ENCODE measurements at places on chromosomes 7 and 10. TPM values are rescaled to one million over a fixed set of nuclear protein-coding genes. Genes with fewer than 3 reads are reported as not detected.

ABCF2 gene
- total RNA-seq: 25.3 TPM

DGKI gene
- total RNA-seq: 1.2 TPM

DNA sequence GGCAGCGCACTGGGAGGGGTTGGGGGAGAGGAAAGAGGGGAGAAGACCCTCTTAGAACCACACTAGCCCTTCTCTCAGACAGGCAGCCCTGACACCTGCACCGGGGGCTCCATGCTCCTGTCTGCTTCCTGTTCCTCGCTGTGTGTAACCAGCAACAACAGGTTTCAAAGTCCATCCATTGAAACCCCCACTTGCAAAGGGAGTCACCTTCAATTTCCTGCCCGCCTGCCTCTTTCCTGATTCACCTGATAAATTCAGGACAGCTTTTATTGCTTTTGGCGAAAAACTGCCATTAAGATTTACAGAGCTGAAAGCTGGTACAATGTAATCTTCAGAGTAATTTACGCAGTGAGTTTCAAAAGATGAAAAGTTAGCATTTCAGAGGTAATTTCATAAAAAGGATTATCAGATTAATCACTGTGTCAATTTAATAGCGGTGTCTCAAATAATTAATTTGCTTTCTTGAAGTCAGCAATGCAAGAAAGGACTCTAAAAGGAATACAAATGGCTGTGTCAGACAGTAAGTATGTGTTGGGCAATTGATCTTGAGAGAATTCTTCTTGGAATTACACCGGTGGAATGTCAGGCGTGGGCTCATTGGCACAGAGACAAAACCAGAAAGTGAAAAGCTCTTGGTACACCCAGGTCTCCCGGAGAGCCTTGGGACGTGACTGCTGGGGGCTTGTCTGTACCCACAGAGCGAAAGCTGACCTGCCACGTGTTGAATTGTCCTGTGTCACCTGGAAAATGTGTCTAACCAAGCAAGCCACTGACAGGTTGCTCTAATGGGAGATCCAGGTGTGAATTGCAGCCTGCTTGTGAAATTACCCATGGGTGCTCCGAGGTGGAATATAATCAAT lies 60.7 kb downstream of the TMEM209 start:
- DNase-seq: no peak

- no peak for DNase-seq
Observed at GRCh38 chr7:30700941-30701340, 18.7 kb upstream of the CRHR2 start.

GPR26 gene
- not detected for total RNA-seq

FKBP6 gene
- not detected for total RNA-seq

DNA sequence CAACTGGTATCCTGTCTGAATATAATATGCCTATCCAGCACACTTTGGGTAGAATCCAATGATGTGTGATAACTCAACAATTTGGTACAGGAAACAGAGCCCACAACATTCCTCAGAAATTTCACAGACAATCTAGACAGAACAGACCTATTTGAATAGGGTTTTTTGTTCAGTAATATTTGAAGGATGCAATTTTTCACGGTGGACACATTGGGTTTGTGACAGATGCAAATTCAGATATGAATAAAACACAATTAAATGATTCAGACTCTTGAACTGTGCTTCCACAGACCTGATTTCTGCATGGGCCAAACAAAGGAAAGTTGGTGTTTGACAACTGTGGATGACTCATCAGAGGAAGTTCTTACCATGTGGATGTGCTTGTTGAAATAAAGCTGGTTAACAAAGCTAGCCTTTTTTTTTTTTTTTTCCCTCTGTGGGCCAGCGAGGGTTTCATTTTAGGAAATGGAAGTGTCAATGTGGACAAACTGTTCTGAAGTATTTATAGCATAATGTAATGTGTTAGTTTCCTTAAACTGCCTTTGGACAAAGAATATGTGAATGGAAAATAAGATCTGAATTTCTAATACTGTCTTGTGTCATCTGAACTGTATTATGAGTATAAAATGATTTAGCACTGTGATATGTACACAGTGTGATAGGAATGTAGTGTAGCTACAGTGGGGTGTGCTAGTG lies 43.2 kb upstream of the FAM133B start:
- no peak for DNase-seq

DNA sequence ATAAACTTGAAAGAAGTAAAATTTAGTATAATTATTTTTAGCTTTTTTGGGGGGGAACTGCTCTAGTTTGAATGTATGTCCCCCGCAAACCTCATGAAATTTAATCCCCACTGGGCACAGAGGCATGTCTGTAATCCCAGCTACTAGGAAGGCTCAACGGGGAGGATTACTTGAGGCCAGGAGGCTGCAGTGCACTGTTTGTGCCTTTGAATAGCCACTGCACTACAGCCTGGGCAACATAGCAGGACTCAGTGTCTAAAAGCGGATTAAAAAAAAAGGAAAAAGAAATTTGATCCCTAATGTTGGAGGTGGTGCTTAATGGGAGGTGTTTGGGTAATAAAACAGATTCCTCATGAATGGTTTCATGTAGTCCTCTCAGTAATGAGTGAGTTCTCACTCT lies 43.1 kb upstream of the PHF14 start:
- no peak for DNase-seq

DNA sequence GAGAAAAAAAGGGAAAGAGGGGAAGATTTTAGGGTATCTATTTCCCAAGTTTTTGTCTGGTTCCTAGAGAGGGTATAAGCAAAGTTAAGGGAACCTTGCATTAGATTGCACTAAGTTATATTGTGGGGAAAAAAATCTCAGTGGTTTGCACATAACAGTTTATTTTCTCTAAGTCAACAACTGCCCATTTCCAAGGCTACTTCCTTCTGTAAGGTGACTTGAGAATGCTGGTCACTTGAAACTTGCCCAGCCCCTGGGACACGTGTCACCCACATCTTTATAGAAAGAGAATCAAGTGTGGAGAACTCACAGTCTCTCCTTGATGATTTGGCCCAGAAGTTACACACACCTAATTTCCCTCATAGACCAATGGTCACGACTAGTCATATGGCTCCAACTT lies 488.6 kb upstream of the PODXL start:
- no peak for DNase-seq

DNA sequence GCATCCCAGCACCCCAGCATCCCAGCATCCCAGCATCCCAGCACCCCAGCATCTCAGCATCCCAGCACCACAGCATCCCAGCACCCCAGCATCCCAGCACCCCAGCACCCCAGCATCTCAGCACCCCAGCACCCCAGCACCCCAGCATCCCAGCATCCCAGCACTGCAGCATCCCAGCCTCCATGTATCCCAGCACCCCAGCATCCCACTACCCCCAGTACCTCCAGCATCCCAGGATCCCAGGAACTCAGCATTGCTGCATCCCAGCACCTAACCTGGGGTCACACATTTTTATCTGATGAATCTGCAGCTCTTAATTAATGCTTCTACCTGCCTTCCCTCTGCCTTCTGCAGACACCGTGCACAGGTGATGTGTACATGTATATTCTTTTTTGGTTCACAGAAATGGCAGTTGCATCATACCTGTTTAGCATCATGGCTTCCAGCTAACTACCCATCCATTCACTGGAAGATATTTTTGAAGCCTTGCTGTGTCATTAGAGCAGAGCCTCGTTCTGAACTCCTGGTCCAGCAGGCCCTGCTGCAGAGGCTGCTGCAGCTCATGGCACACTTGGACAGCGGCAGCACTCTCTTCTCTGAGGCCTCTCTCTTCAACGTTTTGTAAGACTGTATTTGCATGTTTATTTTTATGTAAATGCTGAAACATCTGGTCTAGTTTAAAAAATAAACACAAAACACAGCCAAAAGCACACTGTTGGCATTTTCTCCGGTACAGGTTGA lies 4.6 kb upstream of the CFAP46 start:
- DNase-seq: no peak

GRCh38 chr7:155681663-155682062 lies 37.2 kb downstream of the RBM33 start:
- DNase-seq: no peak

GRCh38 chr7:70134029-70134770 lies 535.9 kb downstream of the AUTS2 start:
- no peak for DNase-seq

DNA sequence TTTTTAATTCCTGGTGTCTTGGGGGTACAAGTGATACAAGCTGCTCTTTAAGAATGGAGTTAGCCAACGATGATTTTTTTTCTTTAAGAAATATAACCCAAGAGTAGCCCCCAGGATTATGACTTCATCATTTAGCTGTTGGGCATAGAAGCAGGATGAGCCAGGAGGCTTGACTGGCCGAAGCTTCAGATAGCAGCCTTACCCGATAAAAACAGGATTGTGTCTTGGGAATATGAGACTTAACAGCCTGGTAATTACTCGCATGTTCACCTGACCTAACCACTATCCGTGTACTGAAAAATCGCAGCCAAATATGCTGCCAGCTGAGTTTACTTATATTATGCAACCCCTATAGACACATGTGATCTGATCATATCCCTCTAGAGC lies 346.0 kb upstream of the BMPER start:
- DNase-seq: no peak

DNA sequence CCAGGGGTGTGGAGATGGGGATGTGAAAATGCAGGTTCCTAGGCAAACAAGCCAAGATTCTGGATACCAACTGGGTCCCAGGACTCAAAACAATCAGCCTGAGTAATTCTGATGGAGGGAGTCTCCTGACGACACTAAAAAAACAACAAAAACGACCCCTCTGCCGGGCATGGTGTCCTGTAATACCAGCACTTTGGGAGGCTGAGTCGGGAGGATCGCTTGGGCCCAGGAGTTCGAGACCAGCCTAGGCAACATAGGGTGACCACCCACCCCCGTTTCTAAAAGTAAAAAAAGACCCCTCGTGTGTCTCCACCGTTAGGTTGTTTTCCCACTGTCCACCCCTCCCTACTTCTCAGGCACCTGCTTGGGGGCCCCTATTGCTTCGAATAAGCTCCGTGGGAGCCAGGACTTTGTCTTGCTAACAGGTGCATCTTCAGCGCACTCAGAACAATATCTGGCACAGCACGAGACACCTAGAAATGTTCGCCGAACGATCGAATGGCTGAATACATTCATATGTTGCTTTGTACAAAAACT lies 743 bp upstream of the NRF1 start:
- no peak for DNase-seq

ZNF22 gene
- total RNA-seq: 20.6 TPM

DNA sequence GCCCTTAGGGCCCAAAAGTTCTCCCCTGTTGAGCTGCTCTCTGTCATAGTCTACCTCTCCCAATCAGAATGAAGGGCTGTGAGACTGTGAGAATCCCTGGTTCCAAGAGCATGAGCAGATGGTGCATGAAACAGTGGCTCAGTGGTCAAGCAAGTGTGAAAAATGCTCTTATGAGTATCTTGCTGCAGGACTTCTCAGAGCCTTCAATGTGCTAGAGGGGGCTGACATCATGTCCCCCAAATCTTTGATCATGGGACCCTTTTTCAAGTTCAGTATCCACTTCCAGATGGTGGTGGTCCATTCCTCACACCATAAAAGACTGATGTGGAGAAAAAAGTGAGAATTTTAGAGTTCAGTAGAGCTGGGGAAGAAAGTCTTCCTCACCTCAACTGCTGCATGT lies 265.3 kb upstream of the HABP2 start:
- DNase-seq: no peak

SFTPA1 gene
- 2.9 TPM for total RNA-seq

PTPN20 gene
- 1.5 TPM for total RNA-seq

HOXA5 gene
- 6.1 TPM for total RNA-seq

DNA sequence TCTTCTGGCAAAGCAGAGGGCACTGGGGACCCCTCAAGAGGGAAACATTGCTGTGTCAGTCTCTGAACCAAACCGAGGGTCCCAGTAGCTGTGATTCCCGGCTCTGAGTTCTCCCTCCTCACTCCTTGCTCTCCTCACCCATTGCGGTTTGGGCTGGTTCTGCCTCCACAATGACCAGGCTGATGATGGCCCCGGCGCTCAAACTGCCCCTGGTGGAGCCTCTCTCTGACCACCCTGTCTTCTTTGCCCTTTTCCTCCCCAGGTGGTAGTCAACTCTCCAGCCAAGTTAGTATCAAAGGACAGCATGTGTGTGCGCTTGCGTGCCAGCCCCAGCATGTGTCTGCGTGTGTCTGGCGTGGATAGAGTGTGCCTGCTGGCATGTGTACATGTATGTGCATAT lies 17.1 kb downstream of the LDB3 start:
- no peak for DNase-seq

DNA sequence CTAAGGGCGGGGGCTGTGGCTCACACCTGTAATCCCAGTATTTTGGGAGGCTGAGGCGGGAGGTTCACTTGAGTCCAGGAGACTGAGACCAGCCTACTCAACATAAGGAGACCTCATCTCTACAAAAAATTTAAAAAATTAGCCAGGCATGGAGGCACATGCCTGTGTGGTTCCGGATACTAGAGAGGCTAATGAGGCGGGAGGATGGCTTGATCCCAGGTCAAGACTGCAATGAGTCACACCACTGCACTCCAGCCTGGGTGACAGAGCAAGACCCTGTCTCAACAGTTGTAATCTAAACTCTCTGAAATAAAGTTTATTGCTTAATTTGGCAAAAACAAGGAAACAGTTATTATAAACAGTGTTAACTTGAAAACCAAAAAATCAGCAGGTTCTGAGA lies 123.3 kb downstream of the USP6NL start:
- no peak for DNase-seq

DNA sequence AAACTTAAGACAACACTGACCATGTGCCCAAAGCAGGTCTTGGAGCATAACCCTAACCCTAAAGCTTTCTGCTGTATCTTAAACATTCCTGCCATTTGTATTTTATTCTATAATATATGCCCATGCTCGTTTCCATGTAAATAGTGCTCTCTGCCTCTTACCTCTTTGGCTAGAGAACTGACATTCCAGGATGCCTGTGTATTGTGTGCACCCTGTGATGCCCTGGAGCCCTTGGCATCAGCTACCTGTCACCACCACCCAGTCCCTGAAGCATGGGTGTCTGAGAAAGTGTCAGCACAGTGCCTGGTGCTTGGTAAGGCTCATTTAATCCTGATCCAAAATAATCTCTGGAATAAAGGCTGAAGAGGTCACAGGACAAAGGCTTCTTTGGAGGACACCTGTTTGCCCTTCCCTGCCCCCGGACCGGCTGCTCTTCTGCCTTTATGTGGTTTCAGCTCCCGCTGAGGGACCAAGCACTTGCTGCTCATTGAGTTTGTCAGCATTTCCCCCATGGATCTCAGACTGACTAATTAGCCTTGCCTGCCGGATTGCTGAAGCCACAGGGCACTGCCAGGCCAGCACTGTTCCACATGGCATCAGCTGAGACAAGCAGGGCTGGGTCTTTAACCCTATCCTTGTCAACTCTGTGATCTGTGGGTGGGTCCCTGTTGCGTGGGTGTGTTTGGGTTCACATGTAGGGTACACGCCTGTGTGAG lies 139.1 kb upstream of the SORCS3 start:
- DNase-seq: no peak

SMNDC1 gene
- 12.3 TPM for total RNA-seq

- no peak for DNase-seq
Observed at GRCh38 chr10:50440489-50440888, 183.3 kb downstream of the SGMS1 start.

DNA sequence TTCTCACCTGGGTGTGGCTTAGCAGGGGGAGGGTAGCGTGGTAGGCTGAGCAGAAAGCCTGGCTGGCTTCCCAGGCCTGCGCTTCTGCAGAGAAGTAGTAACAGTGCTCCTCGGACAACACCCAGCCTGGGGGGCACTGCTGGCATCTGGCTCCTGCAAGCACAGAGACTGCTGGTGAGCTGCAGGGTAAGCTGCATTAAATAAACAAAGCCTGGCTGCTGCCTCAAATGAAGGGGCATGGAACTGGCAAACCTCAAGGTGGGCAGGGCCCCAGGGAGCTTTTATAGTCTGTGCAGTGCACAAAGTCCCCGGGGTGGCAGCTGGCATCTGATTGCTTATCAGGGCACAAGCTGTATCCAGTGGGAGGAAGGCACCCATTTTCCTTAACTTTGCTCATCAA lies 3.9 kb downstream of the KLRG2 start:
- no peak for DNase-seq

IFIT1B gene
- total RNA-seq: not detected

Measured in vagina (tissue), 2 donors.